Stimulated activated CD4-positive, alpha-beta T cell treated with anti-CD3 and anti-CD28 coated beads, TNF-alpha, amount 100 ng/mL, for 1 hour (primary cell): ENCODE measurements at places on chromosomes 3 and 15.

GRCh38 chr15:63038926-63039673, 3.4 kb upstream of the TPM1 start:
- DNase-seq = no peak

GRCh38 chr3:72768936-72769335, 79.3 kb downstream of the SHQ1 start:
- no peak for DNase-seq

DNA sequence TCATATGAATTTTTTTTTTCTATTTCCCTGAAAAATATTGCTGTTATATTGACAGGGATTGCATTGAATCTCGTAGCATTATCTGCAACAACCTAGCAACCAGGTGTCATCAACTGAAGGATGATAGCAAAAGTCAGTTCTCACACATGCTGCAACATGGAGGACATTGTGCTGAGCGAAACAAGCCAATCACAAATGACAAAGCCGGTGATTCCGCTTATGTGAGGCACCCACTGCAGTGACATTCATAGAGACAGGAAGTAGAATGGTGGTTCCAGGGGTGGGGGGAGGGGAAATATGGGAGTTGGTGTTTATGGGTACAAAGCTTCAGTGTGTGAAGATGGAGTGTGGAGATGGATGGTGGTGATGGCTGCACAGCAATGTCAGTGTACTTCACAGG, 7.6 kb downstream of the NIPA1 start:
- DNase-seq = no peak

DNA sequence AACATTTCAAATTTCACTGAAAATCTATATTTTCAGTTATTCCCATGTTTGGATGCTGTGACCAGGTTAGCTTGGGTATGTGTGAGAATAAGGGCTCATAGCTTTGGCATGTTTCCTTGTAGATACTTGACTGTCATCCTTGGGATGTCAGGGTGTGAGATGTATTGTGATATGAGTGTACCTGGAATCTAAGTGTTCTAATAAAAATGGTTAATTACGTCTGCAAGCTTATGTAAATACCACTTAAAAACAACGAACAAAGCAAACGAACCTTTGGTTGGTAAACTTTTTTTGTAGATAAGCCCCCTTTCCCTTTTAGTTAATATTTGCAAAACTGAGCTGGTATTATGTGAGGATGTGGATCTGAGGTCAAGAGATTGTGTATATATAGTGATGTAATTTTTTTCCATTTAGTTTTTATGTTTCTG, 63.5 kb downstream of the FNDC3B start:
- DNase-seq = no peak

DNA sequence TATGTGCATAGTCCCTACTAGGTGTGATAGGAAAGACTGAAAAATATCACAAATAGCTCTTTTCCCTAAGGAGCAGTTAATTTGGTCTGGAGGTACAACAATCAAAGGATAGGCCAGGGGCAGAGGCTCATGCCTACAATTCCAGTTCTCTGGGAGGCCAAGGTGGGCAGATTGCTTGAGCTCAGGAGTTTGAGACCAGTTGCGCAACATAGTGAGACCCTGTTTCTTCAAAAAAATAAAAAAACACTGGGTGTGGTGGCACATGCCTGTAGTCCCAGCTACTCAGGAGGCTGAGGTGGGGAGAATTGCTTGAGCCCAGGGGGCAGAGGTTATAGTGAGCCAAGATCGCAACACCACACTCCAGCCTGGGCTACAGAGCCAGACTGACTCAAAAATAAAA, 30.2 kb upstream of the BHLHE40 start:
- DNase-seq = no peak

GRCh38 chr3:41518626-41519025, 319.3 kb downstream of the CTNNB1 start:
- no peak for DNase-seq

DNA sequence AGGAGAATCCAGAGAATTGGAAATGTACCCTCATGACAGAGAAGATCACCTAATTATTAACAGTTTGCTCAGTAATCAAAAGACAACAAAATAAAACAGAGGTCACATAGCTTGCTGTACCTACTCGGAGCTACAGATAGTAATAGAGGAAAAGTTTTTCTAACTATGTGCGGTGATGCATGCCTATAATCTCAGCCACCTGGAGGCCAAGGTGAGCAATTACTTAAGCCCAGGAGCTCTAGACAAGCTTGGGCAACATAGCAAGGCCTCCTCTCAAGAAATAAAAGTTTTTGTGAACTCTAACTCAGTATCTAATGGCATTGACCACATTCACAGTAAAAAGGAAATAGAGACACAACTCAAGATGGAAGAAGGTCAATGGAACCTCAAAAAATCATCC, 243.6 kb downstream of the ATP8B4 start:
- no peak for DNase-seq

- DNase-seq = no peak
Measured at GRCh38 chr3:11198070-11198469, 43.8 kb downstream of the HRH1 start.

DNA sequence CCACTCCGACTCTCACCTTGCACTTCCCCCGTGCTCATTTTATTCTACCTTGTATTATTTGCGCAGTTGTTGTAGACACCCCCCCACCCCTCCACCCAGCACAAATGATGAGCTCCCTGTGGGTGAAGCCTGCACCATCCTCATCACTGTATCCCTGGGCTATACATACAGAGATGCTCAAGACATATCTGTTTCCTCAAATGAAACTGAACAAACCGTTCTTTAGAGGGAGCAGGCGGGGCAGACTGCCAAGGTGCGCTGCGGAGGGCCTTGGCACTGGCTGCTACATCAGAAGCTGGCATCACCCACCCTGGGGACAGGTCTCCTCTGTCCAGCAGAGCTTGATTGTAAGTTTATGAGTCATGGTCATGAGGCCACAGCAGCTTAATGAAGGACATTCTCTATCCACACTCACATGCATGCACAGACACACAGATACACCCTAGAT, 29.0 kb downstream of the ADCY5 start:
- no peak for DNase-seq
